ENCODE measurements at places on chromosomes 3 and 15. TPM values are rescaled to one million over a fixed set of nuclear protein-coding genes. Genes with fewer than 3 reads are reported as not detected.

SENP2 gene
- 69.3 TPM for total RNA-seq

GRCh38 chr3:187398955-187399354 lies 30.8 kb downstream of the RTP4 start:
- no peak for DNase-seq

- DNase-seq, result no peak
Observed at GRCh38 chr3:182812123-182812522, 18.8 kb downstream of the ATP11B start.

GRCh38 chr15:27722102-27722501 lies 377.0 kb downstream of the OCA2 start:
- no peak for DNase-seq

RTP3 gene
- not detected for total RNA-seq
